ENCODE measurements at places on chromosomes 3 and 15. TPM values are rescaled to one million over a fixed set of nuclear protein-coding genes. Genes with fewer than 3 reads are reported as not detected.

GPR156 gene
- 0.40 TPM for total RNA-seq

ERICH6 gene
- total RNA-seq: 0.06 TPM

SEMA6D gene
- total RNA-seq: 8.1 TPM

BCL6 gene
- total RNA-seq: 17.3 TPM

C3orf80 gene
- 0.25 TPM for total RNA-seq

SKOR1 gene
- total RNA-seq: 0.19 TPM

CHRD gene
- total RNA-seq: 2.4 TPM

SUSD5 gene
- 4.8 TPM for total RNA-seq

STAG1 gene
- total RNA-seq: 48.6 TPM

MYZAP gene
- 0.66 TPM for total RNA-seq

SACM1L gene
- total RNA-seq: 33.0 TPM

SGO1 gene
- total RNA-seq: 4.6 TPM

ZNF445 gene
- 6.5 TPM for total RNA-seq

JAGN1 gene
- total RNA-seq: 17.4 TPM

RBPMS2 gene
- total RNA-seq: under 0.01 TPM

HIGD2B gene
- not detected for total RNA-seq

LRRIQ4 gene
- 0.06 TPM for total RNA-seq

GHRL gene
- total RNA-seq: not detected

SOX14 gene
- total RNA-seq: not detected

POLQ gene
- total RNA-seq: 7.0 TPM

CFAP100 gene
- total RNA-seq: not detected

GOLGA6L7 gene
- not detected for total RNA-seq

CDHR4 gene
- total RNA-seq: 0.06 TPM

RGMA gene
- total RNA-seq: 0.40 TPM

SCAANT1 gene
- not detected for total RNA-seq

ATP13A5 gene
- not detected for total RNA-seq

IGDCC3 gene
- total RNA-seq: not detected

Measured in aortic smooth muscle cell (primary cell).